ENCODE measurements at places on chromosomes 7 and 10.

- peak; percentile 28 for DNase-seq
Observed at GRCh38 chr10:50533296-50533695, 90.5 kb downstream of the SGMS1 start.

DNA sequence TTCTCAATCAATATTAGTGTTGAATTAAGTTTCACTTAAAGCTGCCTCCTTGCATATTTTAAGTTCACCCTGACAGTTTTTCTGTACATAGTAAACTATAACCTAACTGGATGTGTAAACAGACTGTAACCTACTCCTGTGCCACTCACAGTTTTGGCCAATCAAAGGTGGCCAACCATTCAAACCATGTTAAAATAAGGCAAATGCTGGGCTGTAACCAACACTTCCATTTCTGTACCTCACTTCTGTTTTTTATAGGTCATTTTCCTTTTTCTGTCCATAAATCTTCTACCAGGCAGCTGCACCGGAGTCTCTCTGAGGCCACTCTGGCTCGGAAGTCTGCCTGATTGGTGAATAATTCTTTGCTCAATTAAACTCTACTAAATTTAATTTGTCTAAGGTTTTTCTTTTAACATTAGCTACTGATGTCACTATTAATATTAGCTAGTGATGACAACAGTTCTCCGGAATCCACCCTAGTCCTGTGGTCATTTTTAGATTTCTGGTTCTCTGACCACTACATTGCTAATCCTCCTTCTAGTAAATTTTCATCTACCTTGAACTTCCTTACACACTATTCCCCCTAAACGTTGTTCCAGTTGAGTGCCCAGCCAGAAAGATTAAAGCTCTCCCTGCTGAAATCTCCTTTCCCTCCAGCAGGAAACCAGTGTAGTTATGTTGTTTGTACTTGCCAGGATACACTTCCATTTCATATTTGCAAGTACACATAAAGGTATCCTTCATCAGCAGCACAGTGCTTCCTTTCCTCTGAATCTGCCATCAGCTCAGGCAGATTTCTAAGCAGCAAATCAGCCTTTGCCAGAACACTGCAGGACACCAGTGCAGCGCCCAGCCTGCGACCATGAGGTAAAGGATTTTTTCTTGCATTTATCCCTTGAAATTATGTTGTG, 18.6 kb upstream of the IFIT2 start:
- DNase-seq, result peak; percentile 36

GRCh38 chr7:137694405-137694804, 152.4 kb downstream of the DGKI start:
- no peak for DNase-seq

- no peak for DNase-seq
Observed at GRCh38 chr10:36324831-36325230, 682.7 kb upstream of the FZD8 start.

GRCh38 chr7:122182081-122182480, 38.0 kb upstream of the AASS start:
- DNase-seq, result no peak

DNA sequence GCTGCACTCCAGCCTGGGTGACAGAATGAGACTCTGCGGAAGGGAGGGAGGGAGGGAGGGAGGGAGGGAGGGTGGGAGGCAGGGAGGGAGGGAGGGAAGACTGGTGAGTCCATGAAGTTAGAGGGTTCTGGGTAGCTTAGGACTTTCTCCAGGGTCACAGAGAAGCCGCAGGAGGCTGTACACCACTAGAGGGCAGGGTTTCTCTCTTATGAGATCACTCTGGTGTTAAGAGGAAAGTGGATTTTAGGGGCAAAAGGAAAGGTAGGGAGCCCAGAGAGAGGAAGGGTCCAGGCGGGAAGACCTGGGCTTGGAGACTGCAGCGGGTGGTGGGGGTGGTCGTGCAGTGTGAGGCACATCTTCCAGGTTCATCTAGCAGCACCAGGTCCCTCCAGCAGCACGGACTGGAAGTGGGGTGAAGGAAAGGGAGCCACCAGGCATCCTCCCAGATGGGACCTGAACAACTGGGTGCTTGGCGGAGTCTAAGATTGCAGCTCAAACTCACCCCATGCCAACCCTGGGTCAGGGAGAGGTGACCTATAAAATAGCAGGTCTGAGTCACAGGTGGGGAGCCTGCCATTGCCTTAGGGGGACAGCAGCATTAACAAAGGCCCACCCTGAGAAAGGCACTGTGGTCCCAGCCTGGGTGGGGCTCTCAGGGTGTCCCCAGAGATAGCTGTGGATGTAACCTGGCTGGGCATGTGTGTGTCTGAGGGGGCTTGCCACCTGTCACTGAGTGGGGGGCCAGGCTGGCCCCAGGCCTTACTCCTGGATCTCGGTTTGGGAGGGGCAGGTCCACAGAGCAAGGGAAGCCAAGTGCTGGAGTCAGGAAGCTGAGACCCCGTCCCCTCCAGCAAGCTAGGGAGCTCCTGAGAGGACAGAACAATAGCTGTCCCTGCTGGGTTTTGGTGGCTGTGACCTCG, 48.5 kb upstream of the SLC29A3 start:
- peak; percentile 78 for DNase-seq

DNA sequence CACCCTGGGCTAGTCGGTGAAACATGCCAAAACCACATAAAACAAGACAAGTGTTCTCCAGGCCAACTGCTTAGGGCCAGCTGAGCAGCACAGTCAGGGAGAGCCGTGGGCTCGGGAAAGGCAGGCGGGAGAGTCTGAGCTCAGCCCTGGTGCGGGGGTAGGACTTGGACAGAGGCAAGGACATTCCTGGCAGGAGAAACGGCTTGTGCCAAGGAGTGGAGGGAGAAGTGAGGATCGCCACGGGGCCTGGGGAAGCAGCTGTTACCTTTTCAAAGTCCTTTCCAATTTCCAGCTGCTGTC, 4.2 kb downstream of the ELN start:
- DNase-seq, result no peak

GRCh38 chr10:114547514-114547913, 110.6 kb downstream of the ABLIM1 start:
- DNase-seq, result no peak

GRCh38 chr10:43754569-43755260, 106.0 kb upstream of the ZNF32 start:
- DNase-seq, result no peak

- DNase-seq, result no peak
Observed at GRCh38 chr7:104156842-104157277, 51.0 kb downstream of the ORC5 start.

- no peak for DNase-seq
Observed at GRCh38 chr10:31058795-31059703, 27.4 kb upstream of the ZNF438 start.

- DNase-seq, result no peak
Observed at GRCh38 chr10:19970717-19971116, 154.5 kb downstream of the PLXDC2 start.

- DNase-seq, result peak; percentile 64
Observed at GRCh38 chr7:92835851-92836488, 403 bp downstream of the CDK6 start.

All from suppressor macrophage (primary cell).